Tongue (tissue), 3 donors: ENCODE measurements at places on chromosomes 12 and 14. TPM values are rescaled to one million over a fixed set of nuclear protein-coding genes. Genes with fewer than 3 reads are reported as not detected.

GRCh38 chr14:104321088-104321801, 182.9 kb downstream of the KIF26A start:
- DNase-seq = no peak

- DNase-seq = no peak
These were observed 21.7 kb downstream of the PLEKHD1 start for GRCh38 chr14:69506241-69506595.

DNA sequence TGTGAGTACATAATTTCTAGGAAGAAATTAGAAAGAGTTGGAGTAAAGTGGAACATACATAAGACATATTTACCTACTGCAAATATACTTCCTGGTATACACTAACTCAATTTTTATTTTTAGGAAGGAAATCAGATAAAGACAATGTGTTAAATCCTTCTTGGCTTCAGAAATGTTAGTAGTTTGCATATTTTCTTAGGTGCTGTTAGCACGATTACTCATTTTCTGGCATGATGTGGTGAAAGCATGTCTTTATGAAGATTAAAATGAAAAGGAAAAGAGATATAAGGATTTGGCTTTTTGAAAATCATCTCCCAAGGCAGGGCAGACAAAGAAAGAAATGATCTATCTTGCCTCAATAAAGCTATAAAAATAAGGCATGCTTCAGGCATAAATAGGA, 287.6 kb upstream of the E2F7 start:
- no peak for DNase-seq

DNA sequence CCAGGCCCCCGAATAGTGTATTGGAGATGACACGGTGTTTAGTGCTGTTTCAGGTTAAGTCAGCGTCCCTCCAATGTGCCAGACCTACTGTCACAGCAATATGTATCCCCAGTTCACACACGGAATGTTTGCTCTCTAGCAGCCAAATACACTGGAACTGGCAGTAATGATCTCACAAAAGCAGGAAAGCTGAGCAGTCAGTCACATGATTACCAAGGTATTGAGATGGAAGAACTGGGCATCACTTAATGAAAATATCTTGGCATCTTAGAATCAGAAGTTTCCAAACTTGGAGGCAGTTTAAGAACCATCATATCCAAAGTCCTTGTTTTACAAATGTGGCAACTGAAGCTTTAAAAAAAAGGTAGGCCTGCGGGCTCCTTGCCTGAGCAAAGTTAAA, 23.3 kb downstream of the NINJ2 start:
- no peak for DNase-seq

DNA sequence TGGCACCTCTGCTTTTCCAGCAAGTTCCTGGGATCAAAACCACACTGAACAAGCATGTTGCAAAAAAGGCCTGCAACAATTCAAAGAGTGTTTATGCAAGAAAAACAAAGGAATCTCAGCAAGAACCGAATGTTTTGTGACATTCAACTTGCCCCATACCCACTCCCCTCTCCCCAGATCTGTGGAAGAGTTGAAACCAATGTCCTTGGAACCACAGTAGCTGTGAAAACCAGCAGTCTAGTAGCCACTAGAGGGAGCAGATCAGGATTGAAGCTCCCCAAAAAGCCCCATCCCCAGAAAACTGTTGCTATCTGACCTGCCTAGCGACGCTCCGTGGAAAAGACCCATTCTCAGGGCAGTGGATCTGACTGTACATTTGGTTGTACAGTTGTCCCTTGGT, 27.1 kb downstream of the PRKAB1 start:
- no peak for DNase-seq

DNA sequence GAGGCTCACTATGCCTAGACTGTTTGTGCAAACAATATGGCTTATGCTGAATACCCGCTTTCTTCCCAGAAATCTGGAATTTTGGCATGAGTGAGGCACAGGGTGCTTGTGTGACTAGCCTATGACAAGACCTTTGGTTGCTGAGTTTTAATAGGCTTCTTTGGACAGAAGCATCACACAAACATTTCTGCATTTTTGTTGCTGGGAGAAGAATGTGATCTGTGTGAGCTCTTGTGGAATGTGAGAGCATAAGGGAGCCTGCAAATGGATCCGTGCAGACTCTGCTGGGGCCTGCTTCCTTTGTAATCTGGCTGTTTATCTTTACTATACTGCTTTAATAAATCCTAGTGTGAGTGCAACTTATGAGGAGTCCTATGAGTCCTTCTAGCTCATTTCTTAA, 83.0 kb upstream of the ZDHHC17 start:
- DNase-seq = no peak

GRCh38 chr14:104078031-104078455, 7.5 kb upstream of the ASPG start:
- peak; percentile 95 for DNase-seq

GRCh38 chr12:14479004-14479403, 88.7 kb downstream of the PLBD1 start:
- DNase-seq = no peak

GRCh38 chr14:104271391-104271790, 133.0 kb downstream of the KIF26A start:
- no peak for DNase-seq

DNA sequence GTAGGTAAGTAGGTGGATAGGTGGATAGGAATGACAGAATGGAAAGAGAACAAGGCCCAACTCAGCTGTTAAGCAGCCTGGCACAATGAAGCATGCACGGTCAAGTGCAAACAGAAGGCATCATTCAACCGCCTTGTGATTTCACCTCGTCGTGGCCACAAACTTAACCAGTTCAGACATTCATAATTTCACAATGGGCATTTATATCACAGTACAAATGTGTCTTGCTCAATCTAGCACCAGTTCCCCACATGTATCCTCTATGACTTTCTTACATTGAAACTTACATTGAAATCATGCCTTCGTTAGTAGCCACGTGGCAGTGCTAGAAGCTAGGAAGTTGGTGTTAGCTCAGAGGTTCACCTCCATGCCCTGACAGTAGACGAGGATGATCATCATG, 207.5 kb downstream of the ETV6 start:
- DNase-seq = no peak

DNA sequence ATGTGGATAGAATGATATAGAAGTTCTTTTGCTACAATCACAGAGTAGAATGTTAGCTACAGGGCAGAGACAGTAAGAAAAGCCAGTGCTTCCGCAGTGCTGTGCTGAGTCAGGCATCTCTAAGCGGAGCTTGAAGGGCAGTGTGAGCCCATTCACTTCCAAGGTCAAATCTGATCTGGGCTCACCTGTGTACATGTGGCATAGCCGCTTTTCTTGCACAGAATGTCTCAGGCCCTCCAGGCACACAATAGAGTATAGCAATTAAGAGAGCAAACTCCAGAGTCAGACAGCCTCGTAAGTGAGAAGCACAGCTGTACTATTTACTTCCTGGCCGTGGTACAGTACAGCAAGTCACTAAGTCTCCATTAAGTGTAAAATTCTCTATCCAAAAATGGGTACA, 26.8 kb downstream of the CORO1C start:
- DNase-seq = no peak

PRIMA1 gene
- 2.4 TPM for total RNA-seq

SERPINA3 gene
- total RNA-seq = 1.5 TPM
